Kidney (tissue), 22 donors: ENCODE measurements at places on chromosomes 1 and 21.

DNA sequence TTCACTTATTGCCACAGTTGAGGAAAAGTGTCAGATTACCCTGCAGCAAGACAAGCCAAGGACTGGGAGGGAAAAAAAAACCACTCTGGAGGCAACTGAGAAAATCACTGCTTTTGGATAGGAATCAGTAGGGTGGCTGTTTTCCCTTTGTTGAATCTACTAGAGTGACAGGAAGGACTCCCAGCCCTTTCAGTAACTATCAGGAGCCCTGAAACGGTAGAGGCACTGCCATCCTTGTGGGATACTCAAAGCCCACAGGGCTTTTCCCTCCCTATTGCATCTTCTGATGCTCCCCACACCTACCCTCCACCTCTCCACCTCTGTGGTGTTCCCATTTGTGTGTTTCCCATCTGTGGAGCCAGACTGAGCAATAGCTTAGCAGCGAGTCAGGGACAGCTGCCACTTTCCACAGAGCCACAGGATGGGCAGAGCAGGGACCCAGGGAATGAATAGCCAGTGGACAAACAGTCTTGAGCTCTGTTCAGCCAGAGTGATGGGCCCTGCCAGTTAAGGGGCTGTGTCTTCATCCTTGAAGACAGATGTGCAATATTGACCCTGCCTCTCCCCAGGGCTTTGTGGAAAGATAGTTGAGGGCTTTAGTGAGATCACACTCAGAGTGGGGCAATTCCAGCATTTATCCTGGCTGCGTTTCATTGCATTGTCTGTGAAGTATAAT lies 13.9 kb downstream of the UBIAD1 start:
- DNase-seq = no peak

DNA sequence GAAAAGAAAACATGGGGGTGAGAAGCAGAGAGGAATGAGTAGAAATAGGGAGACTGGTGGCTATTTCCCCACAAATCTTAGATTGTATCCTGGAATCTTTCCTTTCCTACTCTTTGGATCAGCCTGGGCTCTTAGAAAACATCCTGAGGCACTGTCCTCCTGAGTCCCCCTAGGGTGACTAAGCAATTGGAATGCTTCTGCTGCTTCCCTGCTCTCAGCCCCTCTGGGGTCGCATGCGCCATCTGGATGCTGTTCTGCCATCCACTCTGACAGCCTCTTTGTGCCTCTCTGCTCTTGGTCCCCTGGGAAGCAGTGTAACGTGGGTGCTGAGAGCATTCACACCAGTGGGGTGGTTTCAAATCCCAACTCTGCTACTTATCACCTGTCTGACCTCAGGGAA lies 443.0 kb downstream of the SIPA1L2 start:
- no peak for DNase-seq

GRCh38 chr1:166538646-166539045 lies 300.6 kb upstream of the POGK start:
- no peak for DNase-seq

DNA sequence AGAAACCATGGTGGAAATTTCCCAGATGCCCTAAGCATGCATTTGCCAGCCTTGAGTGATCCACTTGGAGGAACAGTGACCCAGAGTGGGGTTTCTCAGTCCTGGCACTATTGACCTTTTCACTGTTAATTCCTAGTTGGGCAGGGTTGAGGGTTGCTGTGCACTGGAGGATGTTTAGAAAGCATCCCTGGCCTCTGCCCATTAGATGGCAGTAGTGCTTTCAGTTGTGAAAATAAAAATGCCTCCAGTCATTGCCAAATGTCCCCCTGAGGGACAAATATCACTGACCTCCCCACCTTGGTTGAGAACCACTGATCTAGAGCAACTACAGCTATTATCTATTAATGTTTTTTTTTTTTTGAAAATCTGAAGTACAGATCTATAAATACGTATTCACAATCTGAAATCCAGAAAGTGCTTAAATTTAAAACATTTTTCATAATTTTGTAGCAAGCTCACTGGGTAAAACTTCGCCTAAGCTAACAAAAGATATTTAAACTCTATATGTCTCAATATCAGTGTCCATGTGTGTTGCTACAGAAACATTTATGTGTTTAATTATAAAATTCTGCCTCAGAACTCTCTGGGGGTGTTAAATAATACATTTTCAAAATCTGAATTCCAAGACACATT lies 27.3 kb downstream of the F3 start:
- peak; percentile 19 for DNase-seq

DNA sequence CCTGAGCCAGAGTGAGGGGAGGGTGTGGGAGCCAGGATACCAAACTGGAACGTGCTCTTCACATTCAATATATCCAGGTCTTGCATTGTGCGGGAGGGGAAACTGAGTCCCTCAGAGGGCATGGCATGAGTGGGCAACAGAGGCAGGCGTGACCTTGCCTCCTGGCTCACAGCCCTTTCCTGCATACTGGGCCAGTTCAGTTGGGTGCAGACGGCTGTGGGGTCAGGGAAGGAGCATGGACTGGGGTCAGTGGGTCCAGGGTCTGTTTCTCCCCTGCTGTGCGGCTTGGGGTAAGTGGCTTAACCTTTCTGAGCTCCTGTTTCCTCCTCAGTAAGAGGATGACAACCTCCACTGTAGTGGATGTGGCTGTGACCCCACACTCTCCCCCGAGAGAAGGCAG lies 16.6 kb downstream of the SERINC2 start:
- DNase-seq = no peak

DNA sequence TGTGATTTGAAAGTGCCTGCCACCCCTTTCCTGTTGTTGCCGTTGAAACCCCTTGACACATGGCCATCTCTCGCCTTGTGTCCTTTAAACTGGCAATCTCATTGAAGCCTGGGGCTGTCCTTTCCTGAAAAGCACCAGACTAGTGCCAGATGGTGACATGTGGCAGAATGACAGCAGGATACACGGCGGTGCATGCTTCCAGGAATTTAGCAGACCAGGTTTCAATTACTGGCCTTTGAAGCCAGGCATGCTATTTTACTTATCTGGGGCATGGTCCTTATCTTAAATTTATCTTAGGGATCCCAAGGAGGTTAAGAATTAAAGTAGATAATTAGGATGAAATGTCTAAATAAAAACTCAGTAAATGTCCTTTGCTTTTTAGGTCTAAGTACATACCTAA lies 15.2 kb downstream of the PLPPR4 start:
- peak; percentile 4 for DNase-seq

DNA sequence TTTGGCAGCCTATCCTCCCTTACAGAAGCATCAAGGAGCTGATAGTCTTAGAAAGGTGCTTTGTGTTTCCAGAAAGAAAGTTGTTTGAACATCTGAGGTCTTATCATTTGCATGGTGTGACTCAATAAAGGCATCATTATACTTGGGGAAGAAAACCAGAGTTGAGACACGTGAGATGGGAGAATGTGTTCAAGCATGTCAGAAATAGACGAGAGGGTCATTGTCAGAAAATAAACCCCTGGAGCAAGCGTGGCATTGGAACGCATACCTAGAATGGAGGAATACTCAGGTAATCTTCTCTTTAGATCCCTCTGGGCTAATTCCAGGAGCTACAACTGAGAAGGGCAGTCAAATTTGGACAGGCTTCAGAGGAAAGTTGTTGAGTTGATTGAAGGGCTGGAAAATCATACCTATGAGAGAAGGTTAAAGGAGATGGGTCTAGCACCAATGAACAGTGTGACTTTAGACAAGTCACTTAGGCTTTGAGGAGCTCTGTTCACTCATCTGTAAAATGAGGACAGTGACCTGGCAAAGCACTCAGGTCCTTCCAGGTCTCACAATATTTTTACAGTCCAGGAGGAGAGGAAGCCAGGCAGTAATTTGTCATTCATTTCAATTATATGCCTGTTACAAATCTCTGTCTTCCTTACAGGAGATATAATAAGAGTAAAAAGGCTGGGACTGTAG lies 101.3 kb upstream of the C1orf21 start:
- DNase-seq = no peak
